ENCODE measurements at places on chromosomes 13 and 19.

DNA sequence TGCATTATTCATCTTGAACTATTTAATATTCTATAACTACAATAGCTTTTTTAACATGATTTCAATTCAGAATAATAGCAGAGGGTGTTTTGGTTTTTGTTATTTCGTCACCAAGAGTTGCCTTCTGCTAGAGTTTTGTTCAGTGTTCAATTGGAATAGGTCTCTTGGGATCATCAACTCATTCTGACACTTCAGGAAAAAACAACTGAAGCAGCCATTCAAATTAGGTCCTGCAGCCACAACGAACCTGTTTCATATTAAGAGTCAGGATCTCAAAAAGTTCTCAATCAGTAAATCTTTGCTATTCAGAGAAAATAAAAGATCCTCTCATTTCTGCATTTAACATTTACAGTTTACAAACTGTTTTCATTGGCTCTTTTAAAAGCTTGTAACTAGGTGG, 2.4 kb upstream of the CHAMP1 start:
- DNase-seq: no peak

GRCh38 chr19:46606681-46607447, 5.7 kb downstream of the CALM3 start:
- DNase-seq: no peak

DNA sequence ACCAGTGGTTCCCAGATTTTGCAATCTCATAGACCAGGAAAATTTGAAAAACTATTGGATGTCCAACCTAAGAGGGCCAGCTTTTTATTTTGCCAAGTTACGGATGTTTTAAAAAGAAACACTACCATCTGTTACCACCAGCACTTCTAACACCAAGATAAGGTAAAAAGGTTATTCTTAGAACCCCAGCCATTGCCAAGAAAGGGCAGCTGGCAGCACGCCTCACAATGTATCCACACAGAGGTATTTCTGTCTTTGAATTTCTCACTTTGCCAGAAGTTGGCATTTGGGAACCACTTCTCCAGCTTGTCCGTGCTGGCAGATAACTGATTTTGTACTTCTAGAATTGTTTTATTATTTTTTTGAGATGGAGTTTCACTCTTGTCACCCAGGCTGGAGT, 28.7 kb downstream of the CAPN12 start:
- no peak for DNase-seq

DNA sequence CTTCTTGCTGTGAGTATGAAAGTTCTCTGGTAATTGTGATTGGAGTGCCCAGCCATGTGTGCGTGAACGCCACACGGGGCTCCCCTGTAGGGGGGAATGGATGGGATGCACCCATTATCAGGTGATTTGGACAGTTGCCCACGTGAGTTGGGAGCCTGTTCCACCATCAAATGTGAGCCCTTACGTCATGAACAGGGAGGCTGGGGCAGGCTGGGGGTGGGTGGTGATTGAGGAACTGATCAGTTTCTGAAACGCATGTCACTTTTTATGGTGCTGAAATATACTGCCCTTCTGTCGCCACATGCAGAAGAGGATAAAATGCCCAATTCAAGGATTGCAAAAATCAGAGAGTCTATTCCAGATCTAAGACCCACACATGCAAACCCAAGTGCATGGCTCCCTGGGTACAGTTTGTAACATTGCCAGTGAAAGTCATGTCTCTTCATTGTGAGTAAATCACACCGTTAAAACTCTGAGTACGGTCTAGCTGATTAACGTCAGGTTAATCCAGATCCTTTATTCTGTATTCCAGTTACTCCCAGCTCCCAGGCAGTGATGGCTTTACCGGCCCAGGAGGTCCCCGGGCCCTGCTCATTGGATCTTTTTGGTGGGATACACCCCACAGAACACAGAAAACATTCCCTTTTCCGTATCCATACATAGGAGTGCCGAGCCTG, 90.2 kb downstream of the RAB20 start:
- no peak for DNase-seq

- DNase-seq: no peak
Measured at GRCh38 chr13:75393839-75394520, 88.0 kb downstream of the TBC1D4 start.

DNA sequence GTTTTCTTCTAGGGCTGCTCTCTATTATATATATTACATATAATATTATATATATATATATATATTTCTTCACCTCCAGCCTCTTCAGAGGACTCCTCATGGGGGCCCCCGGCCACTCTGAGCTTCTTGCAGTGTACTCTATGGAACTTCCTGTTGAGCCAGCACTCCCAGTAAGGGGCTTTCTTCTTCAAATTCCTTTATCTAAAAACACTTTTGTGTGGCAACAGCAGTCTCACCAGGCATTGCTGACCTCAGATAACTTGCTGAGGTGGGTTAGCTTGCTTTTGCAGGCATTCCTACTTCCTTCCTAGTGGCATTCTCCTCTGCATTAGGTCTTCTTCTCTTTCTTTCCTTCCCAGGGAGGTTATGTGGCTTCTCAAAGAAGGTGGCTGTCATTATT, 381.5 kb downstream of the MYO16 start:
- DNase-seq: no peak

DNA sequence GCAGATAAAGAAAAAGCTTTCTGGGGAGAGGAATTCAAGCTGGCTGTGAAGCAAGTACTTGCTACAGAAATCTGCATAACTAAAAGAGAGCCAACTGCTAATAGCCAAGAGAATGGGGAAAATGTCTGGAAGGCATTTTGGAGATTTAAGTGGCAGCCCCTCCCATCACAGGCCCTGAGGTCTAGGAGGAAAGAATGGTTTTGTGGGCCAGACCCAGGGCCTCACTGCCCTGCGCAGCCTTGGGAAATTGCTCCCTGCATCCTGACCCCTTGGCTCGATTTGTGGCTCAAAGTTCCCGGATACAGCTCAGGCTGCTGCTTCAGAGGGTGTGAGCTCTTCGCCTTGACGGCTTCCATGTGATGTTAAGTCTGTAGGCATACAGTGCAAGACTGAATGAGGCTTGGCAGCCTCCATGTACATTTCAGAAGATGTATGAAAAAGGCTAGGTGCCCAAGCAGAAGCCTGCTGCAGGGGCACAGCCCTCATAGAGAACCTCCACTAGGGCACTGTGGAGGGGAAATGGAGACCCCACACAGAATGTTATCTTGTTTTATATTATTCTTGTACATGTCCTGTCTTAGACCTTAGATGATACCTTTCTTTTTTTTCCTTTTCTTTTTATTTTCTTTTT, 34.4 kb downstream of the MZT1 start:
- DNase-seq: no peak

- DNase-seq: peak; percentile 51
Measured at GRCh38 chr19:12779162-12779993, 4.0 kb upstream of the HOOK2 start.

- peak; percentile 43 for DNase-seq
Measured at GRCh38 chr13:43720780-43721397, 65.9 kb downstream of the ENOX1 start.

DNA sequence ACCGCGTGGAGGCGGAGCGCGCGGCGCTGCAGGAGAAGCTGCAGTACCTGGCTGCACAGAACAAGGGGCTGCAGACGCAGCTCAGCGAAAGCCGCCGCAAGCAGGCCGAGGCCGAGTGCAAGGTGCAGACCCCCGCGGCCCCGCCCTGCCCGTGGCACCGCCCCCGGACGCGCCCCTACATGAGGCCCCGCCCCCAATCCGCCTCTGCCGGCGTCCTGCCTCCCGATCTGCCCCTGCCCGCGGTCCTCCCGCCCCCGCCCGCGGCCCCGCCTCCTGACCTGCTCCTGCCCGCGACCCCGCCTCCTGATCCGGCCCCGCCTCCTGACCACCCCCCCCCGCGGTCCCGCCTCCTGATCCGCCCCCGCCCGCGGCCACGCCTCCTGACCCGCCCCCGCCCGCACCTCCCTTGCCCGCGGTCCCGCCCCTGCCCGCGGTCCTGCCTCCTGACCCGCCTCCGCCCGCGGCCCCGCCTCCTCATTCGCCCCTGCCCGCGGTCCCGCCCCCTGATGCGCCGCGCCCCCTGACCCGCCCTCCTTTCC, 11.7 kb downstream of the PRR36 start:
- no peak for DNase-seq

- peak; percentile 60 for DNase-seq
Measured at GRCh38 chr19:8615813-8616596, 5.5 kb upstream of the ADAMTS10 start.

DNA sequence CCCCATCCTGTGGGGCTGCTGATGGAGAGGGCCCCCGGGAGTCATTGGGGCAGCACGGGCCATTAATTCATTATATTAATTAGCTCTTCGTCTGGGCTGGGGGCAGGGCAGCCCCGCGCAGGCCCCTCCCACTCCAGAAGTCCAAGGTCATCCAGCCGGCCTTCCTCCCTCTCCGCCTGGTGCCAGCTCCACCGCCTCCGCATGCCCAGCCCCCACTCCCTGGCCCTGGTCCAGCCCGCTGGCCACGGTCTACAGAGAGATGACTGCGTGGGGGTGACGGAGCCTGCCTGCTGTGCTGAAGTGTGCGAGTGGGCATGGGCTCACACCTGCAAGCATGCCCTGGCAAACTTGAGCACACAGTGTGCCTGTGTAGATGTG, 8.8 kb downstream of the IGLON5 start:
- DNase-seq: no peak

- DNase-seq: no peak
Measured at GRCh38 chr13:49777746-49778614, 14.5 kb downstream of the KPNA3 start.

- peak; percentile 17 for DNase-seq
Measured at GRCh38 chr13:46211116-46211482, 629 bp upstream of the LRRC63 start.

DNA sequence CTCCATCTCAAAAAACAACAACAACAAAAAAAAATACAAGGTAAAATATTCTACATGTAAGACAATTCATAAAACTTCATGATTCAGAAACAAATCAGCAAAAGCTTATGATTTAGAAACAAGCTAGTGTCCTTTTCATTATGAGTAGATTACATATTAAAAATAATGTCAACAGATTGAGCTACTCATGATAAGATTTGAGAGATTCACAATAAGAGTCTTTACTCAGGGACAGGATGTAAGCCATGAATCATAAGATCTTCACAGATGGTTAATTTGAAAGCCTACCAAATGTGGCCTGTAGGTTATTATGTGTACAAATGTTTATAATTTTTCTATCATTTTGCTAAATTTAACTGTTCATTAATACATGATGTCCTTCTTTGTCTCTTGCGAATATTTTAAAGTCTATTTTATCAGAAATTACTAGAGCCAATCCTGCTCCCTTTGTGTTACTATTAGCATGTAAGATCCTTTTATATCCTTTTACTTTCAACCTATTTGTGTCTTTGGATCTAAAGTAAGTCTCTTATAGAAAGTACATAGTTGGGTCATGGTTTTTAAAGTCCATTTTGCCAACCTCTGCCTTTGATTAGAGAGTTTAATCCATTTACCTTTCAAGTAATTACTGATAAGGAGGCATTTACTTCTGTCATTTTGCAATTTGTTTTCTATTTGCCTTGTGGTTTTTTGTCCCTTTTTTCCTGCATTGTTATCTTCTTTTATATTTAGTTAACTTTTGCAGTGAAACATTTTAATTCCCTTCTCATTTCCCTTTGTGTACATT, 68.3 kb upstream of the RXFP2 start:
- no peak for DNase-seq

DNA sequence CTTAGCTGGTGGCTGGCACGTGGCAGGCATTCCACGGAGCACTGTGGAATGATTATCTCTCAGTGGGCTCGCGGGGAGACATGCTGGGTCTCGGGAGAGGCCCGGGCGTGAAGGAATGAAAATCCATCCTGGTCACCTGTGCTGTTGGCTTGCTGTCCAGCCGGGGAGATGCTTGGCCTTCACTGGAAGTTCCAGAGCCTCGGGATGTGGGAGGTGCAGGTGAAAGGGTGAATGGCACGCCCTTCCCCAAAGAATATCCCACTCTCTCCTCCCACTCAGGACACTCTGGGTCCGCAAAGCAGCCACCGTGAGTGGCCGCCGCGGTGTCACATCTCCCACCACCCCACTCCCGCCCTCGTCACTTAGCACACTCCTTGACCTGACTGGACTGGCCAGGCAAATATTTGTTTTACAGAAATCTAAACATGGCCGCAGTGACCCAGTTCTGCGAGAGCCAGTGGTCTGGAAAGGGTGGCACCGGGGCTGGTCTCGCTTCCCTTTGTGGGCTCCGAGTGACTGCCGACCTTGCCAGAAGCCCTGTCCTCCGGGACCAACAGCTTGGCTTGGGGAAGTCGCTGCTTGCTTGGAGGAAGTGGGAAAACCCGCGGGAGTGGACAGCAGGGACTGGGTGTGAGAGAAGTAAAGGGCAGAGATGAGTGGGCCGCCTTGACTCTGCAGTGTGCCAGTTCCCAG, 8.0 kb downstream of the DPP9 start:
- no peak for DNase-seq

GRCh38 chr19:1105873-1106840, 2.4 kb downstream of the GPX4 start:
- no peak for DNase-seq

GRCh38 chr13:112898621-112899280, 70.3 kb upstream of the MCF2L start:
- no peak for DNase-seq

DNA sequence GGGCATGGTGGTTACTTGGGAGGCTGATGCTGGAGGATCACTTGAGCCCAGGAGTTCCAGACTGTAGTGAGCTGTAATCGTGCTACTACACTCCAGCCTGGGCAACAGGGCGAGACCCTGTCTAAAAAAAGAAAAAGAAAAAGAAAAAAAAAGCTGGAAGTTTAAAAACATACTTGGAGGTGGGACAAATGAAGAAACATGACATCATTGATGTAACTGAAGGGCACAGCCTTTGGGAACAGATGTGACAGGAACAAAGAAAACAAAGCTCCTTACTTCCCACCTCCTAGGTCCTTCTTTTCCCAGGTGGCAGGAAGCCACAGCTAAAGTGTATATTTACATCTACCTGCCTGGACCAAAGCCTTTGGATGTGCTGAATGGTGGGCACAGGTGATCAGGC, 1.9 kb downstream of the PEX11G start:
- DNase-seq: no peak

DNA sequence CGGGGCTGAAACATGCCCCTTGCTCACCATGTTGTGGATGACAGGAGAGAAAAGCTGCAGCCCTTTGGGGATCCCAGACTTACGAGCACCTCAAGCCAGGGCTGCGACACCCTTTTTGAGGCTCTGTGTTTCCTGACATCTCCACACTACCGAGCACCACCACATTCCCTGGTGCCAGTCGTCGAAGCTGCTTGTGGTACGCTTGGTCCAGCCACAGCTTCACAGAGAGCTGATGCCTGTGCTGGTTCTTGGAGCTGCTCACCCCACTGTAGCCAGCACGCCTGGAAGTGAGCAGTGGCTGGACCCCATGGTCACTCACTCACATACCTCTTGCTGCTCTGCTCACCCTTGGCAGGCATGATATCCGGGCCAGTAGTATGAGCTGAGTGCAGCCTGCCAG, 367.5 kb downstream of the SLITRK6 start:
- no peak for DNase-seq

- DNase-seq: no peak
Measured at GRCh38 chr13:38160131-38160530, 189.5 kb upstream of the UFM1 start.
